ENCODE measurements at places on chromosomes 3 and 15.

GRCh38 chr15:63992300-63992699, 54.0 kb downstream of the DAPK2 start:
- DNase-seq: no peak

DNA sequence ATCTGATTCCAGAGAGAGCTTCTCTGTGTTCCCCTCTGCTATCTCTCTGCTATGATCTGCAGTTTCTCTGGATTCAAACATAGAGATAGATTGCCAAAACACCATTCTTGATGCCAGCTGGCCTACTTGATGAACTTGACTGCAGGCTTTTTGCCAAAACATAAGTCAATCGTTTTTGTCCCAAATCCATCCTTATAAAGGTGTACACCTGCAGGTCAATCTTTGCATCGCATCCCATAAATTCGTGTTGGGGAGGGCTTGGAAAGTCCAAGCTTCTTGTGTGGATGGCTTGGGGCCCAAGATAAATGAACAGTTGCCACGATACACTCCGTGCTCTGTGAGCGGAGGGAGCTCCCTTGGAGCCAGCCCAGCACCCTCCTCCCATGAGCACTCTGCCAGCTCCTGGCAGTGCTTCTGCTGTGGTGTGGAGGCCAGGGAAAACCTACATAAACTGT, 2.7 kb downstream of the CERS3 start:
- no peak for DNase-seq

- DNase-seq: no peak
These were observed 82.4 kb upstream of the PRR23C start for GRCh38 chr3:139127101-139127500.

DNA sequence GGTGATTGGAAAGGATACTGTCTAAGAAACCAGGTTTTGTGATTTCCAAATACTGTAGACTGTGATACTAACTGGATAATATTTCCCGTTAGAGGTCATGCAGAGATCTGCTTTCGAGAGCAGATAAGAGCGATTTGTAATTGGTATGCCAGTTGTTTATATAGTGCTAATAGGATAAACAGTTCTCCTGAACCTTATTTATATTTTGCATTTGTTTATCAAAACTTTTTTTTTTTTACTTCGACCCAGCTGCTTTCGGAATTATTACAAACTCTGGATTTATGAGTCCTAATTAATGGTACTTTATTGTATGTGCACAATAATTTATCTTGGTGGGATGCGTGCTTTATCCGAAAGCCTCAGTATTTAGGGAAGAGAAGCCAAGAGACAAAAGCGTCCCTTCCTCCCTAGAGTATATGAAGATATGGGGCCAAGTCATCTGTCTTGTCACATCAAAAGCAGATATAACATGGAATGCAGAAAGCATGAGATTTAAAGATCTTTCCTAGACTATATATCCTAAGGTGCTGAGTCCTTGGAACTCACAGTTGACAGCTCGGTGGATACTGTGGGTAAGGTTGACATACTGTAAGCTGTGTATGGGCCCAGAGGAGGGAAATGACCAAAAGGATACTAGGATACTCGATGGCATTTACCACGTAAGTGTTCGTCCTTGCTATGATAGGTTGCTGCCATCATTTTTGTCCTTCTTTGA, 62.2 kb downstream of the SMAD6 start:
- DNase-seq: no peak

- DNase-seq: no peak
These were observed 1.3 kb downstream of the ELL3 start for GRCh38 chr15:43775411-43775965.

DNA sequence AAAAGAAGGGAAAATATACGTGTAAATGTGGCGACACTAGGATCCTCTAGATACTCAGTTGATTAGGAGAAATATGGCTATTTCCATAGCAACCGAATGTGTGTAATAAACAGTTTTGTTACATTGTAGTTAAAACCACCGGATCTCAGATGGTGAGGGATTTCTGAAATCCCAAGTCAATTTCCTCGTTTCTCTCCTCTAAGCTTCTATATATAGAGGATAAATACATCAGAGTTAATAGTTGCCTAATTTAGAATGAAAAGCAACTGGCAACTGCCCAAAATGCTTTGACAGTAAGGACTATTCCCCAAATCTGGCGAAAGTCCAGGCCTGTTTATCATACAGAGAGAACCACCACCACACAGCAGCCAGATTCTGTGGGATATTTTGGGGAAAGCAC, 112.6 kb downstream of the GABRB3 start:
- DNase-seq: no peak

GRCh38 chr15:38486936-38487335, 33.0 kb downstream of the FAM98B start:
- DNase-seq: no peak

DNA sequence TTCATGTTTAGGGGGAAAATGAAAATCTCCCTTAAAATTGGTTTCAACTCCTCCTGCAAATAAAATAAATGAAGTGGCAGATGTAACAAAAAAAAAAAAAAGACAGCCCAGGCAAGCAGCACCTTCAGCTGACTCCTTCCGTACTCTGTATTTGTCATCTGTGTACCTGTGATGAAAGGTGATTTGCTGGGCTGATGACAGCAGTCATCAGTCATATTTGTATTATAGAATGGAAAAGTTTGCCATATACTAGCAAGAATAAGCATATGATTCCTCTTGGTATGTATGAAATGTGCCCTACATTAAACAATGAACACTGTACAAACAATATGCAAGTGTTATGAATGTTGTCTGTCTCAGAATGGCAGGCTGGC, 44.1 kb upstream of the WWTR1 start:
- DNase-seq: no peak

- DNase-seq: no peak
These were observed 44.9 kb downstream of the IL1RAP start for GRCh38 chr3:190558796-190559195.

- no peak for DNase-seq
These were observed 185.3 kb upstream of the NECTIN3 start for GRCh38 chr3:110886222-110886893.

DNA sequence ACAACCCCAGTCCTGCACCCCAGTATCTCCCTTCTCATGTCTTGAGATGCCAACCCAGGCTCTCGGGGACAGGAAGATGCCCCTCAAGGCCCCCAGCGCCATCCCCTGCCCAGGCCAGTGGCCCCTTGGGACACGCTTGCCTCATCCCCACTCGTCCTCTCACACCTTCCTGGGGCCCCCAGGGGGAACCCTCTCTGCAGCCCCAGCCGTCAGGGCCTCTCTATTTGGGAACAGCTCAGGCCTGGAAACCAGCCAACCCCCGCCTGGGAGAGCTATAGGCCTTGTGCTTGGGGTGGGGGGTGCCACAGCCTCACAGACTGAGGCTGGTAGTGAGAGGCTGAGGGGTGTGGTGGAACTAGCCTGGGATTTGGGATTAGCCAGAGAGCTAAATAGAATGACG, 7.8 kb downstream of the LINGO1 start:
- DNase-seq: no peak

- no peak for DNase-seq
These were observed 677 bp downstream of the POLQ start for GRCh38 chr3:121545049-121545573.

DNA sequence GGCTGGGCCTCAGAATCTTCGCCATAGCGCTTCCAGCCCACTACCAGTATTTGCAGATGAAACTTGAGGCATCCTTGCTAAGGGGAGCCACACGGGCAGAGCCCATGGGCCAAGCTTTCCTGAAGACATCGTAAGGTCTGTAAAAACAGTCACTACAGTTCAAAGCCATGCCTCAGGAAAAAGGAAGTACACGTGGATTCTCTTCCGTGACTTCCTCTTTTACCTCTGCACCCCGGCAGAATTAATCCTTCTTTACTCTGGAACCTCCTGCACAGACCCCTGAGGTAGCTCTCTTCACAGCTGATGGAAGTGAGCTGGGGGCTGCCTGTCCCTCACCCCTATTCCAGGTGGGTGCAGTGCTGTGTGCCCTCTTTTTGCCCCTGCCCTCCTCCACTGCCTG, 129.2 kb downstream of the CHDH start:
- DNase-seq: no peak

GRCh38 chr3:115697263-115698053, 74.1 kb downstream of the GAP43 start:
- no peak for DNase-seq

- no peak for DNase-seq
These were observed 60.0 kb downstream of the MAGEF1 start for GRCh38 chr3:184651904-184652303.

DNA sequence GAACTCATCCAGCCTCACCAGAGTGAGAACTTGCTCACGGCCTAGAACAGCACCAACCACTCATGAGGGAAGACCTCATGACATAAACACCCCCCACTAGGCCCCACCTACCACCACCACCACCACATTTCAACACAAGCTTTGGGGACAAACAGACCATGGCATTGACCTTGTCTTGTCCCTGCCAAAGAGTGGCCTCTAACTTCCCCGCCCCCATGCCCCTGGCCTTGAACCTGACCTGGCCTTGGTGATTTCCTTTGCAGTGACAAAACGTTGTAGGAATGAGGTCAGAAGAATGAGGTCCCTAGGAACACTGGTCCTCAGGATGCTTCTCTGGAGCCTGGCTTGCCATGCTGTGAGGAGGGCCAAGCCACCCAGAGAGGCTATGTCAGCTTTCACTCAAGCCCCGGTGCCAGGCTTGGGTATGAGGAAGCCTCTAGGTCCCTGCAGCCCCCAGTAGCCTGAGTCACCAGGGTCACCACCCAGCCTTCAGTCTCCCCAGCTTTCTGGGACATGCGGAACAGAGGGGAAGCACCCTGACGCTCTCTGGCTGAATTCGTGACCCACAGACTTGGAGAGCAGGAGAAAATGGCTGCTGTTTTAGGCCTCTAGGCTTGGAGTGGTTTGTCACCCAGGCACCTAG, 57.9 kb downstream of the TPRA1 start:
- DNase-seq: no peak

GRCh38 chr3:188153437-188154013, 432 bp upstream of the LPP start:
- no peak for DNase-seq

GRCh38 chr3:120693439-120694171, 11.6 kb upstream of the HGD start:
- no peak for DNase-seq

DNA sequence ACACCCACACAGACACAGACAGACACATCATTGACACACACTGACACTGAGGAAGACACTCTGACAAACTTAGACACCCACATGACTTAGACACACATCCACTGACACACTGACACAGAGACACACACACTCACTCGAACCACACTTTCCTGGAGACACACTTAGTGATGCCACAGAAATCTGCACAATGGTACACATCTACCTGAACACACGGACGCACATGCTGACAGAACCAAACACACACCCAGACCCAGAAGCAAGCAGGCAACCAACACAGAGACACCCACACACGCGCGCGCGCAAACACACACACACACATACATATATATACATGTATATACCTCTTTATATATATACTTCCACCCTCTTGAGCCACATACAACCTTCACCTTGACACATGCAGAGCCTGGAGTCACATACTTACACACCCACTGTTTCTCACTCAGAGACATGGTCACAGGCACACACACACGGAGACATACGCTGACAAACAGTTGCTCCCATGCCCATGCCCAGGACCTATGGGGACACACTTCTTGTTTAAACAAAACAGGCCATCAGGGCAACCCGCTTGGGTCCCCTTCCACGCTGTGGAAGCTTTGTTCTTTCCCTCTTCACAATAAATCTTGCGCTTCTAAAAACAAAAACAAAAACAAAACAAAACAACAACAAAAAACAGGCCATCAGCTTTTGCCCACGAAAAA, 913 bp upstream of the SCN5A start:
- DNase-seq: no peak

GRCh38 chr15:98599909-98600691, 48.2 kb upstream of the IGF1R start:
- no peak for DNase-seq

DNA sequence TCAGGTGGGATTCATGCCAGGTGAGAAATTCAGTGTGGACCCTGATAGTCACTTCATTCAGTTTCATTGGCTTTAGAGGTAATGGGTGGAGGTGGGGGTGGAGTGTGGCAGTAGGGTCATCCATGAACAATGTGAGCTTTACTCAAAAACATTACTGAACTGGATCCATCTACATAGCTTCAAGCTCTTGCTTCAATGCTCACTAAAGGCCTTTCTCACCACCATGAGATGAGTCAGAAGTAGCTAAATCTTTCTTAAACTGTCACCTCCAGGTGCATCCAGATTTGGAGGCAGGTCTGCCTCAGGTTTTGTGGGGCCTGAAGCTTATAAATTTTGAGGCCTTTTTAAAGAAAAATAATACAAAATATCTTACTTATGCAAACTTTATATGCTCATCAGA, 363.6 kb downstream of the CHST2 start:
- DNase-seq: no peak

DNA sequence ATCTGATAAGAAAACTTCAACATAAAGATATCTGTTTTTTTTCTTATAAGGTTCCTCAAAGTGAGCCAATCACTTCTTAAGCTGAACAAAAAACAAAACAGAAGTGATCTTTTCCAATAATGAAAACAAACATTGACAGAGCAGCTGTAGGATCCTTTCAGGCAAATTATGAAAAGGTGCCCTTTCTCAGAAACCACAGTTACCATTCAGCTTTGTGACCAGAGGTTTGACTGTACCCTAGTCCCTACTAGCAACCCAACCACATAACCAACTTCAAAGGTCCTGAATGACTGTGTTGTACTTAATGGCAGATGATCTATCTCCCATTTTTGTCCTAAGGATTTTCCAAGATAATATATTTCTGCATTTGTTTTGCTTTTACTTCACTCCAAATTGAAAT, 39.4 kb upstream of the CCR2 start:
- DNase-seq: no peak

DNA sequence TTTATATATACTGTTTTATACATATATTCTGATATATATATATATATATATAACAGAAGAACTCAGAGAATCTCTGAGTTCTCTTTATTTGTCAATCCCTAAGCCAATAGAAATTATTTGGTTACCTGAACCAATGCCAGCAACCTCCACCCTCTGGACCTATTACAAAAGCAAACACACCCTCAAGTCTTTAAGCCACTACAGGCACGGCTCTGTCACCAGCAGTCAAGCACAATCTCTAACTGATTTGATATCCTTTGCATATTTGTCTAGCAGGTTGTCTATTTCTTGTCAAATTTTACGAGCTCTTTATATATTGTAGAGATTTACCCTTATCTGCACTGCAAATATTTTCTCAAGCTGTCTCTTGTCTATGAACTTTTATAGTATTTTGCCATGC, 66.6 kb upstream of the TOPAZ1 start:
- no peak for DNase-seq

Measured in stimulated activated CD4-positive, alpha-beta T cell treated with anti-CD3 and anti-CD28 coated beads, Interleukin-1b, Interleukin-23, amount 100 ng/mL, for 1 hour (primary cell).